Activated T-helper 9 cell treated with anti-CD3 and anti-CD28 coated beads, Interleukin-2, amount 50 U/mL, for 16 hours (primary cell): ENCODE measurements at places on chromosomes 7 and 10.

- DNase-seq = no peak
These were observed 348.0 kb downstream of the PHTF2 start for GRCh38 chr7:78146546-78146945.

GRCh38 chr10:34954142-34954541, 136.0 kb downstream of the CUL2 start:
- DNase-seq = no peak

GRCh38 chr10:71029411-71029892, 141.1 kb upstream of the PCBD1 start:
- DNase-seq = no peak

DNA sequence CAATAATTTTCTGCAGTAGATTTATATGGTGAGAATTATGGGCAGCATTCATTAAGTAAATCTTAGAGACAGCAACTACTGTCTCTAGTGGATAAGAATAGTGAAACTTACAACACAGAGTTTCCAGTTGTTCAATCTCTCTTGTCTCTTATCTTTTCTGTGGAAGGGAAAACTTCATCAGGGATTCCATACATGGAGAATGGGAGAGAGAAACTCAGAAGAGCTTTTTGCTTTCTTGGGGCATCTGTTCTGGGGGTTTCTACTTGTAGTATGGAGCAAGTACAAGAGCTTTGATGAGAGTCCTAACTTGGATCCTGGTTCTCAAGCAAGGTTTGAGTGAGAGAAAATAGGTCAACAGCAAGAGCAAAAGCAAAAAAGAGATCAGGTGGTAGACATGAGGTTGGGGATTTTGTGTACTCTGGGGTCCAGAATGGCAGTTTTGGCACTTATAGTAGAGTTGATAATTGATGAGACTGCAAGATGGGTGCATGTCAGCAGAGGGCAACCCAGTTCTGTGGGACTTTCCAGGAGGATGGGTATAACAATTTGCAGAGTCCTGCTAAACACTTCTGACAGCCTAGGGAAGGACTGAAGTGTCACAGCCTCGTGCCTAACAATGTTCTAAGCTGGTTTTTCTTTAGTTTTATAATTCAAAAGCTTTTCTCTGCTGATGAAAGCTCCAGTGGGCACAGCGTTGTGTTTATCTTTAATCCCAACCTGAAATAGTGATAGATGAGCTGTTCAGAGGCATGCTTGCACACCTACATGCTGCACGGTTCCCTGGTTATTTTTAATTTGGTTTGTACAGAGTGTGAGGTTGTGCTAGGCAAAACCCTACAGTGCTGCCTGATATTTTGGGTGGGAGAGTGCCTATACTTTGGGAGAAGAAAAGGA, 32.0 kb upstream of the STRIP2 start:
- DNase-seq = no peak

- no peak for DNase-seq
These were observed 94.6 kb upstream of the FAM204A start for GRCh38 chr10:118436742-118437141.

- no peak for DNase-seq
These were observed 17.2 kb upstream of the GIMAP8 start for GRCh38 chr7:150432915-150433892.

DNA sequence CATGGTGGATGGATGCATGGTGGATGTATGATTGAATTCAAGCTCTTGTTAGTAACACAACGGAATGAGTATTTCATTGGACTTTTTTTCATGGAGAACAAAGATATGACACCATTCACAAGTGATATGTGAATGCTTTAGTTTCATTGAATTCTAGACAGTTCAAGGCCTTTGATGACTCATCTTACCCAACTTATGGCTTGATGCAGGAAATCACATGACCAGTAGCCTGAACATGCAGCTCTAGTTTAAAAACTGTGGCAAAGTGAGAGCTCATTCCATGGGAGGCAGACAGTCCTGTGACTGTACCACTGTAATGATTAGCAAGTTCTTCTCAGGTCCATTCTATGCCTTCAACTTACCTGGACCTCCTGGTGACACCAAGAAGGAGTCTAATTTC, 1239.3 kb downstream of the TYW1 start:
- no peak for DNase-seq

GRCh38 chr10:36388166-36388565, 737.2 kb upstream of the ANKRD30A start:
- DNase-seq = no peak

DNA sequence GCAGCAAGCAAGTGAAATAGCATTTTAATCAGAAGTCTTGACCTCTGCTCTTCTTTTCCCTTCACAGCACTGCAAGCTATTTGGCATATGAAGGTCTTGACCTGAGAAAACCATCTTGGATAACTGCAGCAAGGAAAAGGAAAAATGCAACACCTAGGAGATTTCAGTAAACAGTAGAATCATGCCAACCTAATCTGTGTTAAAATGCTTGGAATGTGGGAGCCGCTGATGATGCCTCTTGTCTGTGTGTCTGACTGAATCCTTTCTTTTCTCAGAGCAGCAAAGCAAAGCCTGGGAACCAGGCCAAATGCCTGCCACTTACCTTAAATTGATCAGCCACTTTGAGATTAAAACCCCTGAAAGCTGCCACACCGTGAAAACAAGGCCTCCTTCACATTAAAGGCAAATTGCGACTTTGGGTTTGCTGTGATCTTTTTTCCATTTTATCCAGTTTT, 80.4 kb upstream of the CDK6 start:
- no peak for DNase-seq

GRCh38 chr7:49669692-49670260, 103.7 kb upstream of the VWC2 start:
- DNase-seq = no peak

- no peak for DNase-seq
These were observed 61.6 kb downstream of the DNAJC12 start for GRCh38 chr10:67776371-67776770.

GRCh38 chr7:92043637-92044036, 90.6 kb downstream of the CYP51A1 start:
- no peak for DNase-seq

DNA sequence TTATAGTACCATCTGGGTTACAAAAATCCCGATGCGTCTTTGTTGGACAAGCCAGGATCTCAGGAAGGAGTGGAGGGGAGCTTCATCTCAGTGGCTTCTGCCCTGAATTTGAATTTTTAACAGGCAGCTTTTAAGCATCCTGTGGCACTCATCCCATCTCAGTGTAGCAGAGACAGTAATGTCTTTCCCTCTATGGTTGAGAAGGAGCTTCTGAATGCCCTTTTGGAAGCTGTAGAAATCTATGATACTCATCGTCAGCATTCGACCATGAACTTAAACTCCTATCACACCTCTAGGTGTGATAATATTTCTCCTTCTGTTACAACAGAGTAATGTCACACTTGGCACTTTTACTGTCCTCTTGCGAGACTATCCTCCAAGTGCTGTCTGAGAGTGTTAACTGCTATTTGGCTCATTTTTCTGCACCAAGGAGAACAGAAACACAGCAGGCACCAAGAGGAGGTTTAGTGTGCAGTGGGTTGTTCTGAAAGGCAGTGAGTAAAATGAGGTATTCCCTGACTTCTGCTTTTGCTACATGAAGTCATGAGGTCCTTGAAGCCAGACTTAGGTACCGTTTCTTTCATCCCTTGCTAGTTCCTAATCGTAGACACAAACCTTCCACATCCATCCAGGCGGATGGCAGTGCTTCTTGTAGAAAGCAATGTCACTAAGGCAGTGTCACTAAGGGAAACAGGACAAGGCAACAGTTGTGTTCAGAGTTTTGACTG, 177.4 kb downstream of the CELF2 start:
- no peak for DNase-seq

DNA sequence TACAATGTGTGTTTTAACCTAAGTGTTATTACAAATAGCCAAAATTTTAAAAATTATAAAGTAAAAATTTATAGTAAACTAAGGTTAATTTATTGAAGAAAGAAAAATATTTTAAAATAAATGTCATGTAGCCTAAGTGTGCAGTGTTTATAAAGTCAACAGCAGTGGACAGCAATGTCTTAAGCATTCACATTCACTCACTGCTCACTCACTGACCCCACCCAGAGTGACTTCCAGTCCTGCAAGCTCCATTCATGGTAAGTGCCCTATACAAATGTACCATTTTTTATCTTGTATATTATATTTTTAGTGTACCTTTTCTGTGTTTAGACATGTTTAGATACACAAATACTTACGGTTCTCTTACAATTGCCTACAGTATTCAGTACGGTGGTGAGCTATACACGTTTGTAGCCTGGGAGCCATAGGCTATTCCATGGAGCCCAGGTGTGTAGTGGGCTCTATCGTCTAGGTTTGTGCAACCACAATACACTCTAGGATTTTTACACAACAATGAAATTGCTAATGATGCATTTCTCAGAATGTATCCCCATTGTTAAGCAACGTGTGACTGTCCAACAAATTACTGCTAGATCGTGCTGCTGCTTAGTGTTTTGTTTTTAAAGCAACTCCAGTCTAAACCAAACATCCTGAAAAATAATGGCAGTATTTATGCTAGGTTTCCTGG, 108.9 kb upstream of the NAMPT start:
- DNase-seq = no peak

GRCh38 chr10:28805390-28805789, 128.1 kb downstream of the BAMBI start:
- DNase-seq = no peak
